ENCODE measurements at places on chromosomes 7 and 10.
A peak's percentile ranks its signal among the peaks of the same experiment; 100 is the strongest.

DNA sequence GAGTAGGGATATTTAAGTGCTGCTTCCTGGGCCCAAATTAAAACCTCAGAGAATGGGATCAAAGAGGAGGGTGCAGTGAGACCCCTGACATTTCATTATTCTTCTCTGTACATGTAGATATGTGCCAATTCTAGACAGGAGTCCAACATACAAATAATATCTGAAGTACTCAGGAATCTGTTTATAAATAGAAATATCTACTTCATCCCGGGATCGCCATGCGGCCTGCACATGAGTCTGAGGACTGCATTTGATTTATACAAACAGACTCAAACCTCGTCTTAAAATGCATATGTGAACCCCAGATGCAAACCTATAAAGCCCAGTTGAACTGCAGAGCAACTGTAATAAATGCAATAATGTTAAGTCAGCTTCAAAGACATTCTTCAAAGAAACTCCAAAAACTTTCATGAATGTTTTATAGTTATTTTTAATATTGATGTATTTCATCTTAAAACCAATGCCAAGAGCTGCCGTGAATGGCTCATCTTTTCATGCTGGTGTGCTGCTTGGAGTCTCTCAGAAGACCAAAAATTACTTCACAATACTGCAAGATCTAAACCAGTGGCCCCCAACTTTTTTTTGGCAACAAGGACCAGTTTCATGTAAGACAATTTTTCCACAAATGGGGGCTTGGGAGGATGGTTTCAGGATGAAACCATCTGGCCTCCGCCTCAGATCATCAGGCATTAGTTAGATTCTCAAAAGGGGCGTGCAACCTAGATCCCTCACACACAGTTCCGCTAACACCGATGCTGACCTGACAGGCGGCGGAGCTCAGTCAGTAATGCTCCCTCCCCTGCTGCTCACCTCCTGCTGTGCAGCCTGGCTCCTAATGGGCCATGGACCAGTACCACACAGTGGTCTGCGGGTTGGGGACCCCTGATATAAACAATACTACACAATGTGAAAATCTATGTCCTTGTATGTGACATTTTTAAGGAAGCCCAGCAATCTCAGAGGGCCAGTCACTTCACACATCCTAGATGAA, 166.9 kb downstream of the PARD3 start:
- no peak for DNase-seq

DNA sequence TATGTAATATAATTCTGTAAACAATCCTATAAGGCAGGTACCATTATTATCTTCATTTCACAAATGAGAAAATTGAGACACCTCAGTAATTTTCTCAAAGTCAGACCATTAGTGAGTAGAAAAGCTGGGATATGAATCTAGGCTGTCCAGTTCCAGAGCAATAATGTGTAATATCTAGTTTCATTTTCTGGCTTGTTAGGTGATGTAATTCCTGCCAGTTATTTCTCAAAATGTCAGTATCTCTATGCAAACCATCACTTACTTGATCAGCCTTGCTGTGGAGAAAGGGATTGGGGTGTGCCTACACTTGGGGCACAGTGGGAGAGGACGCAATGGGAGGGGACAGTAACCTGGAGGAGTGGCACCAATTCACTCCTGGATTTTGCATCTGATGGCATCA, 157.5 kb downstream of the LYZL1 start:
- no peak for DNase-seq

DNA sequence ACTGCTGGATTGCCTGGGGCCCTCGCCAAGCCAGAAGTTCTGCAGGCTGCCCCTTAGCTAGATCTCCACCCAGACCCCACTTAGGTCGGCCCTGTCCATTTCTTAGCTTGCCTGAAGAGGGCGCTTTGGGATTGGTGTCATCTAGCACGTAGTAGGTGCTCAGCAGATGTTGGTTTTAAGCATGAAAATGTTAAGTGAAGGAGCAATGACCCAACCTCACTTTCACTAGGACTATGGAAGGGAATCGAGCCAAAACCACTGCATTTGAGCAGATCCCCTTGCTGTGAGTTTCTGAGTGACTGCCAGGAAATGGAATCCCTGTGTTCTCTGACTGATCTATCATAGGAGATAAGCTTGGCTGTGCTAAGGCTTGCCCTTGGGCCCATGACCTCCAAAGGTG, 131.7 kb upstream of the EEPD1 start:
- peak; percentile 16 for DNase-seq

DNA sequence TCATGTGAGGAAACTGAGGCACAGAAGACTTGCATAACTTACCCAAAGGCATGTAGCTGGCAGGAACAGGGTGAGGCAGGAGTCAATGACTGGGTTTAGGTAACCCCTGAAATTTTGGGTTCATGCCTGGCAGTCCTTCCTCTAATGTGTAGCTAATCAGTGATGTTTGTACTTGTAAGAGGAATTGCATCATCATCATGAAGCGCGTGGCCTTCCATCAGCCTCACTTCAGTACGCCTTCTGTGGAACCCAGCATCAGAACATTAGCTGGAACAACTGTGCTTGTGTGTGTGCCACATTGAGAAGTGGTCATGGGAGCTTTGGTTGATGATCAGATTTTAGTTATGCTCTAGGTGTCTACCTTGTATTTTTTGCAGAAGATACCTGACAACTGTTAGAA, 18.2 kb upstream of the STMP1 start:
- no peak for DNase-seq

DNA sequence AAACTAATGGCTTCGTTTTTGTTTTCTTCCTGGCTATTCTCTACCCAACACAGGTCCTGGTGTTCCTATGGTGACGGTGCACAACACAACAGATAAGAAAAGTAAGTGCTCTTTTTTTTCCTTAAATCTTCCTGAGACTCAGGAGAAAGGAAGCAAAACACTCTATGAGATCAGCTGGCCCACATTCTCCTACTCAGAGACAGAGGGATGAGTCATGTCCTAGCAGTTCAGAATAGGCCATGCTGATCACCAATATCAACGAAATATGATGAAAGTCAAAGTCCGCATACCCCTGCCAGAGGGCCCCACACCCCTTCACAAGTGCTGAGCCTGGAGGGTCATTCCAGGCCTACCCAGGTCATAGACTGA, 149.2 kb downstream of the PAXIP1 start:
- no peak for DNase-seq

- no peak for DNase-seq
Observed at GRCh38 chr10:120041807-120042559, 149.5 kb downstream of the SEC23IP start.

DNA sequence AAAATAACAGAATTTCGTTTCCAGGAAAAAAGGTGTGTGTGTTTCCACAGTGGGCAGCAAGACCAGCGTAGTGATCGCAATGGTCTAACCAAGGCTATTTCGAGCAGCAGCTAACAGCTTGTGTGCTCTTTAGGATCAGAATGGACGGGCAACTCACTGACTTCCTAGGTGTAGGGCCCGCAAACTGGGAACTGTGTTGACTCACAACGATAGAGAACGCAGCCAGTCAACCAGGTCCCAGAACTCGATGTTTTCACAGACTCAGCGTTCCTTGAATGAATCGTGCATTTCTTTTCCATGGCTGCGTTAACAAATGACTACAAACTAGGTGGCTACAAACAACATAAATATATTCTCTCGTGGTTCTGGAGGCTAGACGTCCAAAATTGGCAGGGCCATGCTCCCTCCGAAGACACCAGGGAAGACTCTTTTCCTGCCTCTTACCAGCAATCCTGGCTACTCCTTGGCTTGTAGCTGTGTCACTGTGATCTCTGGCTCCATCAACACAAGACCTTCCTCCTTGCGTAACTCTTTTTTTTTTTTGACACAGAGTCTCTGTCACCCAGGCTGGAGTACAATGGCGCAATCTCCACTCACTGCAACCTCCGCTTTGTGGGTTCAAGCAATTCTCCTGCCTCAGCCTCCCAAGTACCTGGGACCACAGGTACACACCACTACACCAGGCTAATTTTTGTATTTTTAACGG, 39.1 kb downstream of the PODXL start:
- no peak for DNase-seq

GRCh38 chr10:124665980-124666379, 78.2 kb downstream of the FAM53B start:
- DNase-seq, result no peak

GRCh38 chr7:44455155-44455554, 35.3 kb downstream of the NUDCD3 start:
- DNase-seq, result no peak

- DNase-seq, result no peak
Observed at GRCh38 chr7:74226633-74227032, 16.8 kb downstream of the LAT2 start.

GRCh38 chr10:84198206-84198915, 4.0 kb downstream of the CDHR1 start:
- no peak for DNase-seq

GRCh38 chr10:125259651-125260050, 99.3 kb upstream of the CTBP2 start:
- DNase-seq, result no peak

GRCh38 chr7:106827626-106828025, 37.5 kb upstream of the PIK3CG start:
- DNase-seq, result no peak

- DNase-seq, result peak; percentile 76
Observed at GRCh38 chr7:36079446-36080025, 73.5 kb upstream of the EEPD1 start.

DNA sequence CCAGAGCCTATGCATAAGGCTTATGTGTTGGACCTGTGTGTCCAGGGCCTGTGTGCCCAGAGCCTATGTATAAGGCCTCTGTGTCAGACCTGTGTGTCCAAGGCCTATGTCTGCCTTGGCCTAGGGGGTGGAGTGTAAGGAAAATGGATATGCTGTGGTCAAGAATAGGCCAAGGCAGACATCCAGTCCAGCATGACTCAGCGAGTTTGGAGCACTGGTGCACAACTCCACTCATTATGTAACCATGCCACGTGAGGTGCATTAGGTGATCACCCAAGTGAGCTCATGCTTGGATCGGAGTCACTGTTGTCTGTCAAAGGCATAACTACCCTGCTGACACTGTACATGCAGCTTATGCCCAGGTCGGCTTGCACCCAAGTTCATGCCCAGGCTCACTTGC, 238.9 kb downstream of the CACNA2D1 start:
- peak; percentile 70 for DNase-seq

DNA sequence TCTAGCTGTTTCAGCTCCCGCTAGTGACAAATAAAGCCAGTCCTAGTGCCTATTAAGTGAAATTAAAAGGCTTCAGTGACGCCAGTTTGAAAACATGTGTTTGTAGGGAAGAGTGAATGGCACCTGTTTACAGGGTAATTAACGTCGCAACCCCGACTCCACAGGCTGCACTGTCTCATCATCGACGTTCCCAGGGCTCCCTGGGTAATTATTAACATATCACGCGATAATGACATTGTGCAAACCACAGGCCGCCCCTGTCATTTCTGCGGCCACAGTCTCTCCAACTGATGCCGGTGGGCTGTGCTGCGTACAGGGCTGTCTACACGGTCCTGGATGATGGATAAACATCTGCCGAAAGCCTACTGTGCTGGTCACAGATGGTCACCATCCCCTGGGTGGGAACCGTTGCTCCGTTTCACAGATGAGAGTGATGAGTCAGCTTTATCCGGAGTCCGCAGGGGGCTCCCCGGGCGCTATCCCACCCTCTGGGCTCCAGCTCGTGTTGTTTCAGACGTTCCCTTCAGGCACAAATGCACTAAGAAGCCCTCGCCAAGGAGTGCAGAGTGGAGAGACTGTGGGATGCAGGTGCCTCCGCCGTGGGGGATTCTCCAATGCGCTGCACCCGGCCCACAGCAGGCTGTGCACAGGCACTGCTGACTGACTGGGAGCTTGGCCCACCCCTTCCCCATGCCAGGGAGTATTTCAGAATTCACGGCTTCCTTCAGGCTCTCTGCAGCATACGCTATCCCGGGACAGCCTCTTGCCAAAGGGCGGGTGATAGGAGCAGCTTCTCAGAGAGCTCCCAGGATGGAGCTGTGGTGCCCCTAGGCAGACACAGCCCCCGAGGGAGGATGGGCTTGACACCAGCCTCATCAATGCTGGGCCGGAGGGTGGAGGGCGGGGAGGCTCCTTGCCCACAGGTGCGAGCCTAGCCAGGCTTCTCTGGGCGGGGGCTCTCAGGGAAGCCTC, 491.8 kb upstream of the FOXK1 start:
- DNase-seq, result no peak

DNA sequence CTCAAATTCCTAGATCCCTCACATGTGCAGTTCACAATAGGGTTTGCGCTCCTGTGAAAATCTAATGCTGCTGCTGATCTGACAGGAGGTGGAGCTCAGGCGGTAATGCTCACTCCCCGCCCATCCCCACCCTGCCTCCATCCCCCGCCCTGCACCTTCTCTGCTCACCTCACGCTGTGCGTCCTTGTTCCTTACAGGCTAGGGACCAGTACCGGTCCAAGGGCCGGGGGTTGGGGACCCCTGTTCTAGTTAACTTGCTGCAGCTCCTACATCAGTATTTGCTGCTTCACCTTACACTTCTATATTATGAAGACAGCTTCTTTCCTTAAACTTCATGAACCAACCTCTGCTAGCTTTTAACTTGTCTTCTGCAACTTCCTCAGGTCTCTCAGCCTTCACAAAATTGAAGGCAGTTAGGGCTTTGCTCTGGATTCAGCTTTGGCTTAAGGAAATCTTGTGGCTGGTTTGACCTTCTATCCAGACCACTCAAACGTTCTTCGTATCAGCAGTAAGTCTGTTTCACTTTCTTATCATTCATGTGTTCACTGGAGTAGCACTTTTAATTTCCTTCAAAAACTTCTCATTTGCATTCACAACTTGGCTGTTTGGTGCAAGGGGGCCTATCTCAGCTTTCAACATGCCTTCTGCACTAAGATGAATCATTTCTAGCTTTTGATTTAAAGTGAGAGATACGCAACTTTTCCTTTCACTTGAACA, 1.7 kb upstream of the TNKS2 start:
- no peak for DNase-seq

- no peak for DNase-seq
Observed at GRCh38 chr7:22173685-22174573, 183.0 kb downstream of the RAPGEF5 start.

DNA sequence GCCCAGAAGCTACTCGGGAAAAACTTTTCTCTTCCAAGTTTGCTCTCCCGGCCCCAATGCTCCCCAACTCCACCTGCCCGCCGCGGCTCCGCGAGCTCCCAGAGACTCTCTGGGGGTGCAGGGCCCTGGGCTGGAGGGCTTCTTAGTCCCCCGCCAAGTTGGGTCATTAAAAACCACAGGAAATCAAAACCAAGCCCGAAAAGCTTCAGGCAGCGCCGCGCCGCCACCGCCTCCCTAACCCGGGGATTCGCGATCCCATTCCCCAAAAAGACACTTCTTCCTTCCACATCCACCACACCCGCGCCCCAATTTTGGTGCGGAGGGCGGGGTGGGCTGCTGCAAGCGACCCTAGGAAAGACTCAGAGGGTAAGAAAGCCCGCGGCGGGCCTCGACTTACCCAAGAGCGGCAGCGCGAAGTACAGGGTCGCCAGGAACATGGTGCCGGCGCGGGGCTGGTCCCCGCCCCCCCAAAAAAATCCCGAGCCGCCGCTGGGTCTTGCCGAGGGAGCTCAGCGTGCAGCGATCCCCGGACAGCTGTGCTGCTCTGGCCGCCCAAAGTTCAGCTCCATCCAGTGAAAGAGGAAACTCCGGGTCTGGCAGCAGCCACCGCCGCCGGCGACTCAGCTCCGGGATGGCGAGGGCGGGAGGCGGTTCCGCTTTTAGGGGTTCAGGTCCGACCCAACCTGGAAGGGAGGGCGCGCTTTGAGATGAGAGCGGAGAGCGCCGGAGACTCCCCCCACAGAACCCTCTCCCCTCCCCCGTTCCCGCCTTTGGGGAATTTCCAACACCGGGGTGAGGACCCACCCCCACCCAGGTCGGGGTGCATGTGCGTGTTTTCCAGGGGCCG, 1.2 kb downstream of the GFRA1 start:
- peak; percentile 11 for DNase-seq

- no peak for DNase-seq
Observed at GRCh38 chr10:96685306-96685705, 35.0 kb downstream of the PIK3AP1 start.

- DNase-seq, result peak; percentile 14
Observed at GRCh38 chr7:111953611-111954010, 252.6 kb downstream of the DOCK4 start.

Measured in fibroblast of lung (primary cell).